Stimulated activated CD4-positive, alpha-beta T cell treated with anti-CD3 and anti-CD28 coated beads, Interleukin-1b, Interleukin-23, amount 100 ng/mL, for 1 hour (primary cell): ENCODE measurements at places on chromosomes 16 and 17.

- DNase-seq, result no peak
Measured at GRCh38 chr16:1708768-1709180, 2.8 kb downstream of the MAPK8IP3 start.

DNA sequence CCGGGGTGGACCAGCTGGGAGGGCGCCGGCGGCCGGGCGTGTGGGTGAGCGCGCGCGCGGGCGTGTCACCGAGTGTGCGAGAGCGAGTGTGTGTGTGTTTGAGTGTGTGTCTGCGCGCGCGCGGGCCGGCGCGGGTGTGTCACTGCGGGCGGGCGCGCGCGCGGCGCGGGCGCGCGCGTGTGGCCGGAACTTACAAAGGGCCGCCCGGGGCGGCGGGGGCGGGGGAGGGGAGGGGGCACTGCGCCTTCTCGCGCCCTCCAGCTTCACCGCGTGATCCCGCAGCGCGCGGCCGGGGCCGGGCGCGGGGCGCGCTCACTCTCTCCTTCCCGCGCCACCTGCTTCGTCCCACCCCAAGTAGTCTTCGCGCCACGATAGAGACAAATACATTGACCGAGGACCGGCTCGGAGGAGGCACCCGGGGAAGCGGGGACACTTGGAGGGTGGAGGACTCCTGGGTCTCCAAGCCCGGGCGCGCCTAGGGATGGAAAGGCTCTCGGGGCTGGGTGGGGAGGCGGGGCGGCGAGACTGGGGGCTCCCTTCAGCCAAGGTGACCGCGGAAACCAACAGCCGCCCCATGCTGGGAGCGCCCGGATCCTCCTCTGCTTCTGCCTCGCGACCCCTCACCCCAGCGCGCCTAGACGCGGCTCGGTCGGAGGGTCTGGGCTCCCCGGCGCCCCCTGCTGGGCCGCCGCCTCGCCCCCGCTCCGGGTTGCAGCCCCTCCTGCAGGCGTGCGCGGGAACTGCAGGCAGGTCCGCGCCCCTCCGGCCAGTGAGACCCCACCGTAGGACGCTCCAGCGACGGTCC lies at the start of gene SRCIN1:
SRCIN1 (minus strand) TSS at position 112 of the 805 bp plus-strand sequence. CDS start 247 bp downstream, outside the sequence.
- no peak for DNase-seq

DNA sequence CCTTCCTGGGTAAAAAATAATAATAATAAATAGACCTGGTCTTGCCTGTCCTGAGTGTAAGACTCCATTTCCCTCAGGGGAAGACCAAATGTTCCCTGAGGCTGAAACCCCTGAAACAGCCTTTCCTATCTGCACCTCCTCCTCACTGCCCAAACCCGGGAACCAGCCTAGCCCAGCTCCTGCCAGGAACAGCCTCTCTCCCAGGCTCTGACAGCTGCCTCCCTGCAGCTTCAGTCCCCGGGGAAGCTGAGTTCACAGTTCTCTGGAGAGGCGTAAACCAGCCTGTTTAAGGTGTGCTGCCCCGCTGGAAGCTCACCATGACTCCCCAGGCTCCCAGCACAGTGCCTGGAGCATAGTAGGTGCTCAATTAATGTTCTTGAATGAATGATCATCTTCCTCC lies 7.3 kb upstream of the CDT1 start:
- no peak for DNase-seq

GRCh38 chr17:30368912-30369720 lies 9.6 kb upstream of the CPD start:
- DNase-seq, result no peak

- DNase-seq, result no peak
Measured at GRCh38 chr16:82152196-82152595, 17.8 kb downstream of the MPHOSPH6 start.

- DNase-seq, result no peak
Measured at GRCh38 chr17:27415120-27415795, 41.0 kb upstream of the KSR1 start.

DNA sequence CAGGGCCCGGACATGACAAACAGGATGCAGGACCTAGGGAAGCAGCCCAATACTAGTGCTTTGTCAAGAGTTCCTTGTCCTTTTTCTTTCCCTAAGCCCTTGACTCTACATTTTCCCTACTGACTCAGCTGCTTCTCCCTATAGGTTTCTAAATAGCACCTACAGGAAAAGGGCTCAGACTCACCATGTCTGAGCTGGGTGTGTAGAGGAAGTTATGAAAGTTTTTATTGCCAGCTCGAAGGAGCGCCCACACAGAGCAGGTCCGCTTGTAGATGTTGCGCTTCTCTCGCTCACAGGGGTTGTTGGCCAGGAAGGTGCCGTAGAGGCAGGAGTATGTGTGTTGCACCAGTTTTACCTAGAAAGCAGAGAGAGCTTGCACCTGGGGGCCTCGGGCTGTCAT lies 10.6 kb downstream of the MTMR4 start:
- no peak for DNase-seq

DNA sequence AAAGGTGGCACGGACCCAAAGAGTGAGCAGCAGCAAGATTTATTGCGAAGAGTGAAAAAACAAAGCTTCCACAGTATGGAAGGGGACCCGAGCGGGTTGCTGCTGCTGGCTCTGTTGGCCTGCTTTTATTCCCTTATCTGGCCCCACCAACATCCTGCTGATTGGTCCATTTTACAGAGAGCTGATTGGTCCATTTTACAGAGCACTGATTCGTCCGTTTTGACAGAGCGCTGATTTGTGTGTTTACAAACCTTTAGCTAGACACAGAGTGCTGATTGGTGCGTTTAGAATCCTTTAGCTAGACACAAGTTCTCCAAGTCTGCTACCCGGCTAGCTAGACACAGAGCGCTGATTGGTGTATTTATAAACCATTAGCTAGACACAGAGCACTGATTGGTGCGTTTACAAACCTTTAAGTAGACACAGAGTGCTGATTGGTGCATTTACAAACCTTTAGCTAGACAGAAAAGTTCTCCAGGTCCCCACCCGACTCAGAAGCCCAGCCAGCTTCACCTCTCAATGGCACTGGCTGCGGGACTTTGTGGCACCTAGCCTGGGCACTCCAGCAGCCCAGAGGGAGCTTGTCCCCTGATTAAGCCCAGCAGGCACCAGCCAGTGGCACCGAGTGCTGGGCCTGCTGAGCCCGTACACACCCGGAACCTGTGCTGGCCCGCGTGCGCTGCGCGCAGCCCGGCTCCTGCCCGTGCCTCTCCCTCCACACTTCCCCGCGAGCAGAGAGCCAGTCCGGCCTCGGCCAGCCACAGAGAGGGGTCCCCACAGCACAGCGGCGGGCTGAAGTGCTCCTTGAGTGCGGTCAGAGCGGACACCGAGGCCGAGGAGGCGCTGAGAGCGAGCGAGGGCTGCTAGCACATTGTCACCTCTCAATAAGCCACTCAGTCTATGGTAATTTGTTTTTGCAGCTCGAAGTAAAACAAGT lies 15.1 kb downstream of the IGSF6 start:
- DNase-seq, result no peak

GRCh38 chr16:4689864-4690704 lies 3.3 kb upstream of the NUDT16L1 start:
- DNase-seq, result no peak
